ENCODE measurements at places on chromosomes 7 and 10.

DNA sequence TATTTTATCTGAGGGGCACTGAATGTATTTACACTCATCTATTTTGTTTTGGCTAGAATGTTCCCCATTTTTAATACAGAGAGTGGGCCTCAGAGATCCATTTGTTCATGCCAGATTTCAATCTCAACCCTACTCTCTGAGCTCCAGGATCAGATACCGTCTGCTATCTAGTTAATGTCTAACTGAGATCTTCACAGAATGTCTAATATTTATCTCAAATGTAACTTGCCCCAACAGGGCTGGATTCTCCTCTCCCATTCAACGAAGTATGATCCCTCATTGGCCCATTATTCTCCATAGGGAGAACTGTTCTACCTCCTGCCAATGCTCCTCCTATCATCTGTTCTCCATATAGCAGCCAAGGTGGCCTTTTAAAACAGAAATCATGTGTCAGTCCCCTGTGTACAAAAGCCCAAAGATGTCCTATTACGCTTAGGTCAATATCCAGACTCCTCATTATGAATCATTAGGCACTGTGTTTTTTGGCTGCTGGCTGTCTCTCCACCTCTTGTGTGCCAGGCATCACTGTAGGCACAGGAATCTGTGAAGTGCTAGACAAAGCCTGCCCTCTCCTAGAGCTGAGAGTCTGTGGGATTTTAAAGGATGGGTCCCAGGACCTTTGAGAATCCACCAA, 169.3 kb upstream of the AGK start:
- DNase-seq, result no peak

- no peak for DNase-seq
Observed at GRCh38 chr7:98249106-98249505, 2.9 kb downstream of the TECPR1 start.

DNA sequence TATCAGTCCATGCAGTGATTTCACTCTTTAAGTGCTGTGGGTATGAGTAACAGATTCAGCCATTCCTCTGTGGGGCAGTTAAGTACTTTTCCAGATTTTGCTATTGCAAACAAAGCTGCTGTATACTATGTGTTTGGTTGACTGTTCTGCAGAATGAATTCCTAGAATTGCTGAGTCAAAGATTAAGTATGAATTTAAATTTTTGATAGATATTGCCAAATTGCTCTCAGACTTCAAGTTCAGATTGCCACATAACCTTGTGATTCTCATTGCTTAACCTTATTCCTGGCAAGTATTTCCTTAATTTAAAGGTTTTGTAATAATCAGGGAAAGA, 21.6 kb upstream of the SAR1A start:
- DNase-seq, result peak; percentile 96

DNA sequence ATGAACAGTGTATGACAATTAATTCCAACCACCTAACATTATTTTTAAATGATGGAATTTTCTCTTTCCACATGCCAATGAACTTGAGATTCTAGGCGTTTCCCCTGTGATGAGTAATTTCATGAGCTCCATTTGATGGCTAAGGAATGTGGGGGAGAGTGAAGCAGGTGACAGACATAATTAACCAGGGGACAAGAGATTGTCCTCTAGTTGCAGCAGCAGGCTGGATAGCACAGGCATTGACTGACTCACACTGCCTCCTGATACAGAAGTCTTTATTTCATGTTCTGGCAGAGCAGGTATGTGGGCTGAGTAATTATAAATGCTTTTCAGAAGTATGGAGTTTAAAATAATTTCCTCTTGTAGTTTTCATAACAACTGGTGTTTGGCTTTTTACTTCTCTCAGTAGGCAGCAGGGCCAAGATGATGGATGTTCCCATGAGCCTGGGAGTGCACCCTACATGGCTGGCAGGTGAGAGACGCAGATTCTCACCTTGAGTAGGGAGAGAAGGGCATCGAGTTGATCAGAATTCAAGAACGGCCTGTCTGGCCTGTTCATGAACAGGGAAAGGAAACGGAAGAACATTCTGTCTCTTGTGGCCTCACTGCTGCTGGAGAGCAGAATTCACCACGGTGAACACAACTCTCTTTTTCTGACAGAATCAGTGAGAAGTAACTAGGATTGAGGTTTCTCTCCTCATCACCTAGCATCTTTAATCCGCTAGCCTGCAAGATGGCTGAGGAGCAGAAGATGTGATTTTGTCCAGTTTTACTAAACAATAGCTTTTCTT, 118.8 kb downstream of the AOAH start:
- peak; percentile 7 for DNase-seq

GRCh38 chr7:16745645-16746044, 7.9 kb upstream of the TSPAN13 start:
- DNase-seq, result no peak

DNA sequence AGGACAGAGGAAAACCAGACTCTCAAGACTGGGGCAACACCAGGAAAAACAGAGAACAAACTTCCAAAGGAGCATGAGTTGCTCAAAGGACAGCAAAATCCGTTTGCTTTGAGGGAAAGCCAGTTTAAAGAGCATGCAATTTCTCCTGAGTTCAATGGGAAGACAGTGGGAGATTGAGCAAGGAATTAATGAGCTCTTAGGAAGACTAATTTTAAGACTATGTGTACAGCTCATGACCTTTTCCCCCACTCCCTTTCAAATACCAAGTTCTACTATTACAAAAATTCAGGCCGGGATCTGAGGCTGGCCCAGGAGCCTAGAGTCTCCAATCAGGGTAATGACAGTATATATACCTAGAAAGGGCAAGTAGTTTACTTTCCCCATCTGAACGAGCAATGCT, 79.2 kb downstream of the EPDR1 start:
- DNase-seq, result peak; percentile 4

DNA sequence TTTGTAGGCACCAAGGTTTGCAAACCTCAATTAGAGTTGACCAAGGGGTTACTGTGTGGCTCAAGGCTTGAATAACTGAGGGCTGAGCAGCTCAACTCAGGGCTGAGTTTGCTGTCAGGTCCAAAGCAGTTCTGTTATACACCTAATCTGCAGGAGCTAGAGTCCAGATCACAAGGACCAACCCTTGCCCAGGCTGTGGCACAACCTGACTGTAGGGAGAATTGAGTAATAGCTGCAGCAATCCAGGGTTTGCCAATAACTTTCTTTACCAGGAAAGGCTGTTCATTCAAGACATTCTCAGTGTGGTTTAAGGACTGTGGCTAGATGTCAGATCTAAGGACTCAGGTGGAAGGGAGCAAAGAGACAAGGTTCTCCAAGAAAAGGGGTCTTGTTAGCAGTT, 115.6 kb upstream of the IMMP2L start:
- no peak for DNase-seq

DNA sequence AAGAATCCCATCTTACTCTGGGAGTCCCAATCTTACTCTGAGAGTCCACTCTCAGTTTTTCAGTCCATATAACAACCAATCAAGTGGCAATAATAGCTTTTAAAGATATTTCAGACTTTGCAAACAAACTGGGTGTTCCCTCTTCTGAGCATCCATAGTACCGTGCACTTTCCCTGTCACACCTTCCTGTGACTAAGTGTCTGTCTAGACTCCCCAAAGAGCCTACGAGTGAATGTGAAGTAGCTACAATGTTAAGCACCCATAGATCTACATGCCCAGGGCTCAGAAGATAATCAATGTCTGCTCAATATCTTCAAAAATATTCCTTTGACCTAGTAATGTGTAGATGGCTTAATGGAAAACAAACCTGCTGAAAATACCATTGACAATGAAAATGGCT, 95.6 kb upstream of the ASAH2 start:
- DNase-seq, result no peak

DNA sequence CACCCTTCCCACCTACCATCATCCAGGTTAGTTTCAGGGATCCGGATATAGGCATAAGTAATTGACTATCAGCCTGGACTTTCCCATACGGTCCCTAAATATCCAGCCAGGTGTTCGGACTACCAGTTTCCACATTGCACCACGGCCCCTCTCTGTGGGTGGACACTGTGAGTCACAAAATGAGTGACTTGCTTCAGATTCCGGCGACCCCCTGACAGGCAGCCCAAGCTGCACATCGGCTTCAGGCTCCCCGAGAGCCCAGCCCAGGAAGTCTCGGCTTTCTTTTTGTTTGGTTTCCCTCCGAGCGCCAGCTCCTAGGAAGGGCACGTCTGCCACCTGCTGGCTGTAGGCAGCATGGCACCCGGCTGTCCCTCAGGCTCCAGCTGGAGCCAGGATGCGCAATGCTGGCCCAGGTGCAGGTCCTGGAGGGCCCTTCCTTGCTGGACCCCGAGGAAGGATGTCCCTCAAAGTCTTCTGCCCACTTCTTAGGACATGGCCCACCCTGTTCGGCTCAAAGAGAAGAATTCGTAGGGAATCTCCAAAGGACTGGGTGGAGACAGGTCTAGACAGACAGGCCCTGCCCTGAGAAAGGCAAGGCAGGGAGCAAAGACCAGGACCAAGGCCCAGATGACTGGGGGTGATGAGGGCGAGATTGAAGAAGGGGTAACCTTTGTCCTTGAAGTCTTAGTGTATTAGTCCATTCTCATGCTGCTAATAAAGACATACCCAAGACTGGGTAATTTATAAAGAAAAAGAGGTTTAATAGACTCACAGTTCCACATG, 10.6 kb downstream of the HABP2 start:
- peak; percentile 67 for DNase-seq

- no peak for DNase-seq
Observed at GRCh38 chr10:70777063-70777875, 7.9 kb downstream of the TBATA start.

DNA sequence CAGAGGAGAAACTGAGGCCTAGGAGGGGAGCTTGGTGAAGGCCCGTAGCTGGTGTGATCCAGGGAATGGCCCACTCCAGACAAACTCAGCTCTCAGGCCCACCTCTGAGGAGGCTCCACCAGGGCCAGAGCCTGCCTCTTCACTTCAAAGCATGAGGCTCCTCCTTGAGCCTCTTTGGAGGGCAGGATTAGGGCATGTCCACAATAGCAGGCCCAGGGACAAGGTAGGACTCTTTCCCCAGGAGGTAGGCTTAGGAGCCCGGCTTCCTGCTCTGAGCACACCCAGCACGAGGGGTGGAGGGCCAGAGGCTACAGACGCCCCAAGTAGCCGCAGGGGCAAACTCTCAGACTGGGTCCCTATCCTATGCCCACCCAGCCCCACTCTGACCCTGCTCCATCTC, 164.6 kb upstream of the ZMIZ1 start:
- no peak for DNase-seq

GRCh38 chr7:28069807-28070206, 110.8 kb downstream of the JAZF1 start:
- DNase-seq, result peak; percentile 85

DNA sequence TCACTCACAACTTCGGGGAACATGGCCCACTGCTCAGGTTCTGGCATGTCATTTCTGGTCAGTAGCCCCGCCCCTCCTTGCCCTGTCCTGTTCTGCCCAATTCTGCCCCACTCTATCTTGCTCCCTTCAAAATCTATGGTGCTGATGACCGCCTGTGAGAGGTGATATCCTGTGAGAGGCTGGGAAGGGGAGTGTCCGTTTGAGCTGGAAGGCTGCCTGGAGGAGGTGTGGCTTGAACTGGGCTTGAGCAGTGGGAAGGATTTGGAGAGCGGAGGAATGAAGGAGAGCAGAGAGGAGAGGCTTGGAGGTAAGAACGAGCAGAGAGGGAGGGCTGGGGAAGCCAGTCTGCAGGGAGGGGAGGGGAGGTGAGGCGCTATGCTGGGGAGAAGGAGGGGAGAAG, 145.3 kb downstream of the RPS24 start:
- DNase-seq, result peak; percentile 36

GRCh38 chr10:49649936-49650723, 29.3 kb upstream of the C10orf53 start:
- no peak for DNase-seq

GRCh38 chr10:86535132-86535882, 13.7 kb upstream of the WAPL start:
- peak; percentile 9 for DNase-seq

DNA sequence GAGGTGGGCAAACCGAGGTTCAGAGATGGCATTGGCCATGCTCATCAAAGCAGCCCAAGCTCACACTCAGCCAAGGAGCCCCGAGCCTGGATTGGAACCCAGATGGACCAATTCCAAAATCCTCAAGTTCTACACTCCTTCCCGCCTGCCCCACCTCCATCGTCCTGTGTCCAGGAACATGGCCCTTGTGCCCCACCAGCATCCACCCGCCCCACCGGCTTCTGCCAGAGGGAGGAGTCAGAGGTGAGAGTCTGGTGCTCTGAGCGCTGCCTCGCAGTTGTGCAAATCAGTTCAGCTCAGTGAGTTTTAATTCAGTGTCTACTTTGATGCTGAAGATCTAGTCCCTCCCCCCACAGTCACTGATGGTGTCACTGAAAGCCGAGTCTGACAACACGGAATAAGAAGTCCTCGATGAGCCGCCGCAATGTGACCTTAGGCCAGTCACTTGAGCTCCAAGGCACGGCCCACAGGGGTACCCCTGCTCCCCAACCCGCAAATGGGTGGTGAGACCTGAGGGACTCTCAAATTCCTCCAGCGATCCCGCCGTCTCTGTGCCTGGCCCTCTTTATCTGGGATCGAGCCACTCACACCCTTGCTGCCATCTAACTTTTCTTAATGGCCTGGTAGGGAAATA, 26.3 kb downstream of the PRKAG2 start:
- DNase-seq, result no peak

GRCh38 chr7:43490016-43490415, 92.9 kb upstream of the STK17A start:
- DNase-seq, result no peak

GRCh38 chr7:70426249-70426880, 705.6 kb upstream of the GALNT17 start:
- no peak for DNase-seq

DNA sequence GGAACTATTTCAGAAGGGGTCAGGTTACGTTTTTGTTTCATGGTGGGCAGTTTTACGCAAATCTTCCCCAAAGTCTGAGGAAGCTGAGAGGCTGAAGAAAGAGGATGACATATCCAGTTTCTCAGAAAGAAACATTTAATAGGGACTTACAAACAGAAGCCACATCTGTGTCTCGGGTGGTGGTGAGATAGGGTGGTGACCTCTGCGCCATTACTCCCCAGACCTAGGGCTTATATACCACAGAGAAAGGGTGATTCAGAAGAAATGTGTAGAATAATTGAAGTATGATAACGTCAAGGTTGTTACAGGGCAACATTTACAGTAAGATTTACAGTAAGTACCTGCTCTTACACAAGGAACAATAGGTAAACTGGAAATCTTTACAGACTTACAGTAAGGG, 43.0 kb upstream of the RELN start:
- no peak for DNase-seq

- no peak for DNase-seq
Observed at GRCh38 chr7:11668727-11669126, 163.3 kb downstream of the THSD7A start.

- DNase-seq, result no peak
Observed at GRCh38 chr7:142125256-142125955, 13.9 kb downstream of the MGAM2 start.

Measured in fibroblast of skin of right biceps (primary cell).